ENCODE measurements at places on chromosomes 6 and 20.

GRCh38 chr20:44215125-44215524, 4.6 kb upstream of the OSER1 start:
- DNase-seq: peak; percentile 87

DNA sequence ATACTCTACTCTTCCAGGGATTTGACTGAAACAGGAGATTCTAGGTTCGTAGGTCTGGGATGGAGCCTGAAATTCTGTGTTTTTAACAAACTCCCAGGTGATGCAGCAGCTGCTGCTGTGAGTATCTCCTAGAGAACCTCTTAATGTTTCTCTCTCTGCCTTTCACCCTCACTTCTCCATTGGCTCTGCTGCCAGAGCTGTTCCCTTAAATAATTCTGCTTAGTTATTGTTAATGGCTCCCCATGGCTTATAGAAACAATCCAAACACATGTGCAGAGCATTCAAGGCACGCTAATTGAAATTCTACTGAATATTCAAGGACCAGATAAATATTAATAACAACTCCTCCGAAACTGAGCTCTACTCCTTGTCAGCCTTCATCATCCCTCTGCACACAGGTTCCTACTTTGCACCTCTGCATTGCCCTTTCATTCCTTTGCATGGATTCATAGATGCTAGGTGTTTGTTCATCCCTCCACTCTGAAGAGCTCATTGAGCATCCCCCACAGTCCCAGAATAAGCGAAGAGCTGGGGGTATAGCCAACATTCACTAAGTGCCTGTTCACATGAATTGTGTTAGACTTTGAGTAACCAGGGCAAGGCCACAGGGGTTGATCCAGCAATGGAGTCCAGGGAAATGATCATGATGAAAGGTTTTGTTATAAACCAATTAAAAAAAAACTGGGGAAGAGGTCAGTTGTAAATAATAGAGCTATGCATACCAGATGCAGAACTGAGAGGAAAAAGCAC, 488.4 kb upstream of the JAG1 start:
- DNase-seq: no peak

DNA sequence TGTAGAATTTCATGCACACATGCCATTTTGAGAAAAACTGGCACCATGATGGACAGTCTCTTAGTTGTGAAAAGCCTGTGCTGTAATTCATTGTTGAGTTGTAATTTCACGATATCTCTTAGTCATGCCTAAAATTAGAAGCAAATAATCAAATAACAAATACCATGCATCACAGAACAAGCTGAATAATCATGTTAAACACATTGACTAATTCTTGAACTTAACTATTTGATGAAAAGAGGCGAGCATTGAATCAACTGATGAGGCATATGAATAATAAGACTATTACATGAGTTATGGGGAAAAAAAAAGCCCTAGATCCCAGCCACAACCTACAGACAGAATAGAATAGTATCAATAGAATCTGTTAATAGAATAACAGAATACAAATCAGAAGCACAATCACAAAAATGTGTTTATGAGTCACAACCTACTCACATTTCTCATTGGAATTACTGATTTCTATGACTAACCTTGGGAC, 14.2 kb upstream of the RNF217 start:
- no peak for DNase-seq

GRCh38 chr6:150915880-150916265, 50.4 kb downstream of the MTHFD1L start:
- no peak for DNase-seq

- DNase-seq: peak; percentile 29
Measured at GRCh38 chr20:43507150-43508080, at the start of gene L3MBTL1. L3MBTL1 (plus strand) TSS chr20:43507697; CDS start chr20:43513504, 5,807 bp downstream.

- DNase-seq: no peak
Measured at GRCh38 chr20:19758501-19759331, 658 bp downstream of the RIN2 start.

GRCh38 chr20:18835466-18836256, 22.1 kb downstream of the SCP2D1 start:
- no peak for DNase-seq

DNA sequence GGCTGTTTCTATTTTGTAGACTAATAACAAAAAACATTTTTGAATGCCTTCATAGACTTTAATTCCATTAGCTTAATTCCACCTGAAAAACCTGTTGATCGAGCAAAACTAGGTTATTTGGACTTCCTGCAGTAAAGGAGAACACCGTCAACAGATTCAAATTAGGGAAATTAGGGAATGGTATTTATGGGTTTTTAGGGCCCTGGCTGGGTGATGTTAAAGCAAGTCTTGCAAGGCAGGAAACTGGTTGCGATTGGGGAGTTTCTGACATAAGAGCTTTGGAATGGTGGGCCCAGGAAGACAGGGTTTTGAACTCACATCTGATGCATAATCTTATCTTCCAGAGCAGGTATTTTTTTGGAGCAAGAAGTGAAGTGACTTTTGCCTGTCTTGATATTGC, 40.1 kb upstream of the TFAP2C start:
- DNase-seq: no peak

GRCh38 chr20:50089140-50089786, 23.7 kb downstream of the UBE2V1 start:
- no peak for DNase-seq

DNA sequence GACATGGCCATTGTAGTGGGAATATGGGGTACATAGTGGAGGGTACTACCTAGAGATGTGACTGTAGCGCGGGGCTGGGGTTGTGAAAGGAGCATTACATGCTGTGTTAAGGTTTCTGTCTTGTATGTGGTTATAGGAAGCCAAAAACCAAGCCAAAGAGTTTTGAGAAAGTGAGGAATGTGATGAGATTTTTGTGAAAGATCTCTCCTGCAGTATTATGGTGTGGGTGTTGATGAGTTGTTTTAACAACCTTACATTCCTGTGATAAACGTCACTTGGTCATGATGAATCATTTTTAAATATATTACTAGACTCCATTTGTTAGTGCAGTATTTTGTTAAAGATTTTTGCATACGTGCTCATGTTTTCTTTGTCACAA, 48.9 kb downstream of the ZFAND3 start:
- no peak for DNase-seq

DNA sequence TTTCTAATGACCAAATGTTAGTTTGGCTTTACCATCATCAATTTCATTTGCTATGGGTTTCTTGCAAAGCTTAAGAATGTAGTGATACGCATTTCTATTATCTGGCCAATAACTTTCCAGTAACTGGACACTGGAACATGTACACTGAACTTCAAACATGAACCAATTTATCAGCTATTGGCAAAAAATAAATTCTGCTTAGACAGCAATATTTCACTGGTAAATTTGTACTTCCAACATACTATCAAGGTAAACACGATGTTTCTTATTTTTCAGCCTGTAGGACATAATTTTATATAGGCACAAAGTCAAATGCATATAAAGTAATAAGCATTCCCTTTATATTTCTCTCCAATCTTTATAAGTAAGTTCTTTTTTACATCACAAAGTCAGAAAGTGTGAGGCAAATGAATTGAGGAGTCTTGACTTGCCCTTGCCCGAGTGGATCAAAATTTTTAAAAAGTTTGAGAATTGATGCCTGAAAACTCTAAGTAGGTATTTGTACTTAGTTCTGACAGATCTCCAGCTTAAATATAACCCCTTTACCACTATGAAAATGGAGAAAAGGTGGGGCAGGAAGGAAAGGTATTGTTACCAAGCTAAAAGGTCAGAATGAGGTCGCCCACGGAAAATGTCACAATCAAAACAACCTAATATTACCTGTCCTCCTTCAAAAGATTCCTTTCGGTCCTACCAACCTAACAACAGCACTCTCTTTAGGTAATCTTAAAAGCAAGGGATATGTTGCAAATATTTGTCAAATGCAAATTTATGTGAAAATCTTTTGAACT, 41.3 kb downstream of the STK38 start:
- DNase-seq: no peak

DNA sequence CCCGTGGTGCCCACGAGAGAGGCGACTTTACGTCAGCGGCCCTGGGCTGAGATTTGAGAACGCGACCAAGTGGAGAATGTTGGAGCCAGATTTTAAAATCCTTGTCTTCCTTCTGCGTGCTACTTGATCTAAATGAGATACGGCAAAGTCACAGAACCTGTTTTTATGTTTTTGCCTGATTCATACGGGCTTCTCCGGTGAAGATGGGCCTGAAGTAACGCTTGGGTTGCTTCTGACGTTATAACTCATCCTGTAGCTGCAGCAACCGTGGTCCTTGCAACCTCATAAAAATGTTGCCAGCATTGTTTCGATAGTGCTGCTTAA, 462 bp upstream of the SLC35B3 start:
- DNase-seq: no peak

DNA sequence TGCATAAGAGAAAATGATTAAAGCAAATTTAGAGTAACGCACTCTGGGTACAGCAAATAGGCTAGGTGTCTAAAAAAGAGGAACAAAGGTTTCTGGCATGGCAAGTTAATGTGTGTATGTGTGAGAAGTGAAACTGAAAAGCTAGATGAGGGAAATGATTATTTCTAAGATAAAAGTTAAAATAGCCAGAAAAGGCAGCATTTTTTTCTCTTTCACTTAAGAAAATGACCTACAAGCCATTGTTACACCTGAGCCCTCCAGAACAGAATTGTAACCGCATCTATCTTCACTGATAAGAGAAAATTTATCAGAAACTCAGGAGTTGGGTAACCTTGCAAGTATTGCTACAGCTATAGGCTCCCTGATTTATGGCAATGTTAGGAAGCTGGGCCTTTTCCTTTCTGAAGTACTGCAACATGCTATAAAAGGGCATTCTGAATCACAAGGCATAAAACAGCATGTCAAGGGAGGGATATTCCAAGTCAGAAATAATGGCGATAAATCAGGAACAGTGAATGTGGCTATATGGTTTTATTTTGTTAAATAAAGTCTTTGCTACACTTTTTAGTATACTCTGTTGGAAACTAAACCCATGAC, 395.3 kb downstream of the TBC1D32 start:
- no peak for DNase-seq

DNA sequence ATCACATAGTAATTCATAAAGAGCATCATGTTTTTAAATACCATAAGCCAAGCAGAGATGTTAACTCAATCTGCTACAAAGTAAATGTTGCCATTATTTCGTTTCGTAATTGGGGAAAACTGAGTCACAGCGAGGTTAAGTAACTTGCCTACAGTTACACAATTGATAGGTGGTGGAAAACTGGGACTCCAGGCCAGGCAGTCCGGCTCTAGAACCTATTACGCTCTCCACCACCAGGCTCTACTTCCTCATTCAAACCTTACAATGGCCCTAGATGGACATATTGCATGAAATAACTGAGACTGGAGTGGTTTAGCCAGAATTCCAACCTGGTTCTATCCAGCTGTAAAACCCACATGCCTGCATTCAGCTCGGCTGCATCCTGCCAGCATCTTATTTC, 58.2 kb downstream of the LINC00237 start:
- no peak for DNase-seq

DNA sequence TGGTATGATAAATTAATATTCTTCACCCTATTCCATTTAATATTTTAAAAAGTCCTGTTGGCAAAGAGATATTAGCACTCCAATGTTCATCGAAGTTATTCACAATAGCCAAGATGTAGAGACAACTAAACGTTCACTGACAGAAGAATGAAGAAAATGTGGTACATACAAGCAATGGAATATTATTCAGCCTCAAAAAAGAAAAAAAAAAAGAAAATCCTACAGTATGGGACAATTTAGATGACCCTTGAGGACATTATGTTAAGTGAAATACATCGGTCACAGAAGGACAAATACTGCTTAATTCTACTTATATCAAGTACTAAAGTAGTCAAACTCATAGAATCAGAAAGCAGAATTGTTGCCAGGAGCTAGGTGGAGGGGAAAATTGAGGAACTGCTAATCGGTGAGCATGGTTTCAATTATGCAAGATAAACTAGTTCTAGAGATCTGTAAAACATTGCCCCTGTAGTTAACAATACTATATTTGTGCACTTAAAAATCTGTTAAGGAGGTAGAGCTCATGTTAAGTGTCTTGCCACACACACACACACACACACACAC, 4.7 kb downstream of the GCLC start:
- no peak for DNase-seq

- DNase-seq: no peak
Measured at GRCh38 chr6:73308712-73309534, 45.2 kb downstream of the DPPA5 start.

GRCh38 chr6:144285548-144285797, 338 bp downstream of the UTRN start:
- DNase-seq: peak; percentile 40

DNA sequence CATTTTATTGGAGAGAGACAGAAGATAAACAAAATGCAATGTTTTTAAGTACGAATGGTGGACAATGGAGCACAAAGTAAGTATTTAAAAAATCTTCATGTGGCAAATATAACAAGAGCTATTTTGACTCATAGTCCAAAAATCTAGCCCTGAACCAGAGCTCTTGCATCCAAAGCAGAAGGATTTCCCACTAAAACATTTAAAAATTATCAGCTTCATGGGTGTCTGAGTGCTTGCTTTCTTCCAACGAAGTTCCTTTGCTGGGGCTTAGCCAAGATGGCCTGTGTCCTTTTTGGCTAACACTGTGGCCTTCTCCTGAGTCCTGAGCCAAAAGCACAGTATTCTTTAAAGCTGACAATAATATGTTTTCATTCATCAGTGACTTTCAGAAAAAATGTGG, 161.7 kb downstream of the RIMS1 start:
- no peak for DNase-seq

- no peak for DNase-seq
Measured at GRCh38 chr20:61502433-61502832, 250.4 kb downstream of the CDH4 start.

- DNase-seq: no peak
Measured at GRCh38 chr6:57263739-57264138, 41.6 kb upstream of the RAB23 start.

All from activated naive CD4-positive, alpha-beta T cell treated with anti-CD3 and anti-CD28 coated beads, Interleukin-2, amount 10 ng/mL, durations not matched to agents 7 days and 5 days (primary cell).